ENCODE measurements at places on chromosomes 13 and 19. TPM values are rescaled to one million over a fixed set of nuclear protein-coding genes. Genes with fewer than 3 reads are reported as not detected.

The ZNF665 gene
- total RNA-seq, result 4.3 TPM

The LIM2 gene
- not detected for total RNA-seq

The NTN5 gene
- total RNA-seq, result not detected

The ATCAY gene
- total RNA-seq, result 0.07 TPM

The POU2F2 gene
- total RNA-seq, result 31.9 TPM

The UBE2L5 gene
- not detected for total RNA-seq

The MAST1 gene
- 1.2 TPM for total RNA-seq

The SPINT2 gene
- total RNA-seq, result 36.5 TPM

The IZUMO2 gene
- total RNA-seq, result not detected

The KLC3 gene
- not detected for total RNA-seq

The ZNF729 gene
- total RNA-seq, result not detected

The ICAM5 gene
- 0.81 TPM for total RNA-seq

The ANGPTL8 gene
- not detected for total RNA-seq

The YJEFN3 gene
- total RNA-seq, result 7.2 TPM

The RFXAP gene
- 9.2 TPM for total RNA-seq

The RXFP2 gene
- total RNA-seq, result not detected

Data from activated naive CD4-positive, alpha-beta T cell treated with anti-CD3 and anti-CD28 coated beads for 36 hours (primary cell).